ENCODE measurements at places on chromosomes 11 and 22.

GRCh38 chr22:28830441-28830840, 30.1 kb upstream of the XBP1 start:
- no peak for DNase-seq

- no peak for DNase-seq
Observed at GRCh38 chr11:133070791-133071190, 461.5 kb downstream of the OPCML start.

DNA sequence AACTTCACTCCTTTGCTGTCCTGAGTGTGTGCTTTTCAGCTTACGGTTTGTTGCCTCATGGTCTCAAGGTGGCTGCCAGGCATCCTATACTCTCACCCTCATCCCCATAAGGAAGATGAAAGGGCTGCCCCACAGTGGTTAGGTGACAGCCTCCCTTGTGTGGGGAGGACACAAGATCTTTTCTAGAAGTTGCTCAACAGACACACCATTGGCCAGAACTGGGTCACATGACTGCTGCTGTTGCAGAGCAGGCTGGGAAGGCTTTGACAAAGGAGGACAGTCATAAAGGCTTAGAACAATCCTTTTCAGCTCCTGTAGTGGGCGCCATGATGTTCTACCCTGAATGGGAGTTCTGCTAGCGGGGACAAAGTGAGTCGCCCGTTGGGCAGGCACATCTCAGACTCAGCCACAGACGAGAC, 69.7 kb upstream of the RASD2 start:
- DNase-seq, result no peak

GRCh38 chr22:46428602-46429324, 93.2 kb downstream of the TRMU start:
- DNase-seq, result no peak

GRCh38 chr22:44401783-44402110, 89.0 kb upstream of the SHISAL1 start:
- DNase-seq, result no peak

DNA sequence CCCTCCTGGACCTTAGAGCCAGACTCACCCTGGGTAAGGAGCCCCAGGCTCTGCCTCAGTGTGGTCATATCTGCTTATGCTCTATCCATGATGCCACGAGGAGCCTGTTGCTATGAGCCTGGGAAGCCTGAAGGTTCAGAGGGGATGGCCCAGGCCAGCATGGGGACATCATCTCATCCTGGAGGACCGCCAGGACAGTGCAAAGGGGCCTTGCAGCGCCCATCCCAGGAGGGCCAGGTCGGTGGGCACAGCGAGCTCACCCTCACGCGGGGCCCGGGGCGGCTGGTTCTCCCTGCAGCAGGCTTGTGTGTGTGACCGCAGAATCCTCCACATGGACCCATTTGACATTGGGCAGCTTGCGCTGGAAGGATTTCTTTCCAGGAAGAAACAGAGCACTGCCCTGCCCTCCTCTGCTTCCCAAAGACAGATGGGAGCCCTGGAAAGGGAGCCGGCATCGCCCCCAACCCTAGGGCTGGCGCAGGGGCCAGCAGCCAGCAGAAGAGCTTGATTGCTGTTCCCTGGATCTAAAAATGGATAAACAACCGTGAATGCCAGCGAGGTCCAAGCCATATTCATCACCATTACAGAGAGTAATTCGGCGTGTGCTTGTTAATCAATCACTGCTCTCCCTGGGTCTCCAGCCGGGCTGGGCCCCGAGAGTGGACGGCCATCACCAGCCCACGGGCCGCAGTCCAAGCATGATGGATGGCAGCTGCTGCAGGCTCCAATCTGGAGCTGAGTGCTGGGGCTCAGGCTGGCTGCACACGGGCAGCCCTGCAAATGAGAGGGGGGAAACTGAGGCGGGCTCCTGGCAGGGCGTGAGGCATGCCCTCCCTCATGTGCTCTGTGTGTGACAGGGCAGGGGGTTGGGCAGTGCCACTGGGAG, 739.7 kb downstream of the BRD1 start:
- no peak for DNase-seq

- no peak for DNase-seq
Observed at GRCh38 chr11:121471167-121471566, 18.4 kb upstream of the SORL1-AS1 start.

- DNase-seq, result peak; percentile 55
Observed at GRCh38 chr11:95138448-95138847, 48.8 kb downstream of the ENDOD1 start.

- DNase-seq, result no peak
Observed at GRCh38 chr22:17958166-17958565, 66.2 kb downstream of the MICAL3 start.

GRCh38 chr11:15965562-15966250, 390.6 kb downstream of the SOX6 start:
- DNase-seq, result no peak

DNA sequence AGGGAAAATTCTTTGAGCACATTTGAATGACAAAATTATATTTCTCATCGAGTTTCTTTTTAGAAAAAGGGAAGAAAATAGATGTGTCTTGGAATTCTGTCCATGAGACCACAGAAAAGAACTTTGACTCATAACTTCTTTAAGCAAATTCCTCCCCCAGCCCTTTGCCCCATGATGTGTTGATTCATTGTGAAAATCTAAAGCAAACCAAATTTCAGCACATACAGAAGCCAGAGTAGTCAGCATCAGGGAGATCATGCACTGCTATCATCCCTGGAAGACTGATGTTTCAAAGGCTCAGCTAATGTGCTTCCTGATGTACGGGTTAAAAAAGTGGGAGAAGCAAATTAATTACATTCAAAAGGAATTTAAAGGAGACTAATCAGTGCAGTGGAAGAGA, 159.7 kb downstream of the FAT3 start:
- DNase-seq, result no peak

- no peak for DNase-seq
Observed at GRCh38 chr11:36380296-36381014, 84.4 kb downstream of the PRR5L start.

- no peak for DNase-seq
Observed at GRCh38 chr11:7654195-7654705, 19.1 kb downstream of the CYB5R2 start.

- DNase-seq, result no peak
Observed at GRCh38 chr11:35098855-35099254, 40.1 kb upstream of the CD44 start.

DNA sequence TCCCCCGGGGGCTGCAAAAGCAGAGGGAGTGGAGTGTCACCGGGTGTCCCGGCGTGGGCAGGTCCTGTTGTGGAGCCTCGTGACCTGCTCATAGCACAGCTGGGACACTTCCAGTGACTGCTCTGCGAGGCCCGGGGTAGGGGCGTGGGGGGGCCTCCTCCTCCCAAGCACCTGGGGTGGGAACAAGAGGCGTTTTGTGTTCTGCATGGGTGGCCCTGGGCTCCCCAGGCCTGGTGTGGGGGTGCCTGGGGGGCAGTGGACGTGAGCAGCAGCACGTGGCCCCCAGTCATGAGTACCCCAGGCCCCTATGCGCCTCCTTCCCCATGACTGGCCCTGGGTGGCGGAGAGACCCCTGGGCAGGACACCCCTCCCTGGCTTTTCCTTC, 104.7 kb downstream of the KCNQ1 start:
- no peak for DNase-seq

DNA sequence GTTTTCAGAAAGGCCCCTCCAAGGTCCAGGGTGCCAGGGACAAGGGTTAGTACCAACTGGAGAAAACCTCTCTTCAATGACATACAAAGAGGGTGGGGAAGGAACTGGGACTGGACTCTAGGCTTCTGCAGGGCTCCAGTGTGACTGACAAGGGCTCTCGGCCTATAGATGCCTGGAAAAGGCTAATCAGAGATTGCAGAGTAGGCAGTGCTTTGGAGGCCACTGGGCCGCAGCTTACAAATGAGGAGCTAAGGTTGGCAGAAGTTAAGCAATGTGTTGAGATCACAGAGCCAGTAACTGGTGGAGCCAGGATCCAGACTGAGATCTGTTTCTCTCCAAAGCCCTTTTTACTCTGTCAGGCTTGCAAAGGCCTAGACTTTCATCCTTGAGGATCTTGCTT, 7.4 kb upstream of the DGKZ start:
- DNase-seq, result no peak

GRCh38 chr11:45391168-45391850, 105.2 kb upstream of the SYT13 start:
- no peak for DNase-seq

GRCh38 chr11:86185381-86185750, 59.2 kb upstream of the EED start:
- no peak for DNase-seq

GRCh38 chr11:114132944-114133394, 73.5 kb downstream of the ZBTB16 start:
- no peak for DNase-seq

- no peak for DNase-seq
Observed at GRCh38 chr22:22818861-22819855, 68.5 kb upstream of the IGLL5 start.

- DNase-seq, result no peak
Observed at GRCh38 chr22:48097723-48098122, 1335.3 kb downstream of the TBC1D22A start.

- no peak for DNase-seq
Observed at GRCh38 chr11:61294717-61295595, at the start of gene VWCE. TSS of gene VWCE (minus strand) at chr11:61295316. CDS start at chr11:61295037, 279 bp downstream.

- no peak for DNase-seq
Observed at GRCh38 chr11:127524618-127525017, 524.0 kb upstream of the KIRREL3 start.

GRCh38 chr22:36379593-36380361, 8.0 kb downstream of the MYH9 start:
- no peak for DNase-seq

- DNase-seq, result no peak
Observed at GRCh38 chr11:128892866-128893565, 1.9 kb downstream of the KCNJ5 start.

Data from globus pallidus (tissue), 1 donor.